Left renal pelvis (tissue), 4 donors: ENCODE measurements at places on chromosomes 4 and X. TPM values are rescaled to one million over a fixed set of nuclear protein-coding genes. Genes with fewer than 3 reads are reported as not detected.

Gene FRMD7
- 0.20 TPM for polyA plus RNA-seq

Gene SH3RF1
- polyA plus RNA-seq = 10.1 TPM

Gene F9
- not detected for polyA plus RNA-seq

Gene FOXR2
- polyA plus RNA-seq = not detected

Gene DACH2
- polyA plus RNA-seq = 0.64 TPM

Gene HTR2C
- 0.05 TPM for polyA plus RNA-seq
